Activated T-helper 1 cell treated with Interleukin-2 at 50 U/mL for 16 hours (primary cell): ENCODE measurements at places on chromosomes 1 and 21.

- DNase-seq = no peak
Measured at GRCh38 chr1:89285745-89286380, 13.2 kb upstream of the GBP5 start.

DNA sequence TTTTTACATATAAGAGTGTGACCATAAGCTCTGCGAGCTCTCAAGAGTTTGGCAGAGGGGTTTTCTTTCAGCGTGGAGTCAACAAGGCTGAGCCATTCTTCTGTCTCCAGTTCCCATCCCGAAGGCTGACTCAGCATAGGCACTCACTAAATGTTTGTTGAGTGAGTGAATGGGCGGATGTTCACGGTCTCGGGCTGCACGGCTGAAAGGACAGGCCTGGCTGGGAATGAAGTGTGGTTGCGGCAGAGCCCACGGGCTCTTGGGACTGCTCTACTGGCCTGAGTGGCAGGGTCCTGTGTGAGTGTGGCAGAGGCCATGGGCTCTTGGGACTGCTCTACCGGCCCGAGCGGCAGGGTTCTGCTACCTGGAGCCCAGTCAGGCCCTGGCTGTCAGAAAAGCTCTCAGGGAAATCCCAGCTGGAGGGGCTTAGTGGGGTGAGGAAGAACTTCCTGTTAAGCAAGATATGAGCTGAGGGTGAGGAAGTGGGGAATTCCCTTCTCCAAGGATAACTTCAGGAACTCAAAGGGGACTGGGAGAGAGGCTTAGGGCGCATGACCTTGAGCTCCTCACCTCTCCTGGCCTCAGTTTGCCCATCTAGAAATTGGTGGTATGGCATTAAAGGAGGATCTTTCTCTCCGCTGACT lies 56.6 kb upstream of the C1orf174 start:
- DNase-seq = no peak

DNA sequence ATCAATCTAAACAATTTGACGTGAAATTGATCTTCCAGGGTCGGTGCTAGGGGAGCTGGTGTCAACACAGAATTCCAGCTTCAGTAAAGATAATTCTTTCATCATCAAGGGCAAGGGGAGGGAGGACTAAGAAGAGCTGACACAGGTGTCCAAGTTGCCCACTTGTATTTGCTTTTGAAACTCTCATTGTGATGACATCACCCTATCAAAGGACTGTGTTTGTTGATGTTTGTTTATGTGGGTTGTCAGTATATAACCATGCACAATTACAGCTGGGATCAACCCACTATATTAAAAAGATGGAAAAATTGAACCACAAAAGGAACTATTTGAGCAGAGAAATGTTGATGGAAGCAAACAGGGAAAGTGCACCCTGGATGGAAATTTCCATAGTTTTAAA lies 48.8 kb downstream of the ZC3H11B start:
- DNase-seq = no peak

GRCh38 chr1:191085121-191085520 lies 607.5 kb upstream of the BRINP3 start:
- no peak for DNase-seq

- no peak for DNase-seq
Measured at GRCh38 chr1:201095581-201095980, 16.6 kb downstream of the CACNA1S start.

DNA sequence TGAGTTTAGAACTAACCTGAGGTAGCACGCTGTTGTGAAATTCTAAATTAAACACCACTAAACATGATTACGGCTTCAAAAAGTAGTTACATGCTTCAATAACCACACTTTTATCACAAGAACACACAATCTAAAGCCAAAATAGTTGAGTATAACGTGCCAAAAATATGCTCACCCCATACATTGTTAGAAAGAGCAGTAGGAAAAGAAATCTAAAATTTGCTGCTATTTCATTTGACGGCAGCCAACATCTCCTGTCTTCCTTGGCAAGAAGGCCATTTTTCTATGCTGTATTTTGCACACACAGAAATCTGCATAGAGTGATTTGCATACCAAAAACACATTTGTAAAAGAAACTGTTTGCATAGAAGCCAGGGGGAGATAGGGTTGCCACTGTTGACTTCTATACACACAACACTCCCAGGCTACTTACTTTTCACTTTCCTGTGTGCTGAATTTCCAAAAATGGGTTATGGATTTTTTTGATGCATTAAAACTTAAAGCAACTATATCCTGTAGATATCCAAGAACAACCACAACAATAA lies 42.9 kb upstream of the DMRTB1 start:
- DNase-seq = no peak

DNA sequence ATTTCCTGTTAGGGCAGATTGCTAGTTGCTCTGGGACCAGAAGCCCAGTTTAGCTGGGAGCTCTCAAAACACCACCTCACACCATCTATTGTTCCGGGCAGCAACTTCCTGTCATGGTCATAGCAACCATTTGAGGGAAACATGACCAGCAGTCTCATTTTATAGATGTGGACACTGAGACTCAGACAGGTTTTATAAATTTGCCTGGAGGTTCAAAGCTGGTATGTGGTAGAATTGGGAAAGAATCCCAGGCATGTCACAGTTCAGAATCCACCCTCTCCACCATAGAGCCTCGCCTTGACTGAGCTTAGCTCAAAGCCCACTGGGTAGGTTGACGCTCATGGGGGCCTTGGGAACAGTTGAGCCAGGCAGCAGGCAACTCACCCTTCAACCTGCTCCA lies 14.0 kb upstream of the TRIM67 start:
- no peak for DNase-seq

GRCh38 chr1:177848577-177848976 lies 121.3 kb downstream of the SEC16B start:
- no peak for DNase-seq

DNA sequence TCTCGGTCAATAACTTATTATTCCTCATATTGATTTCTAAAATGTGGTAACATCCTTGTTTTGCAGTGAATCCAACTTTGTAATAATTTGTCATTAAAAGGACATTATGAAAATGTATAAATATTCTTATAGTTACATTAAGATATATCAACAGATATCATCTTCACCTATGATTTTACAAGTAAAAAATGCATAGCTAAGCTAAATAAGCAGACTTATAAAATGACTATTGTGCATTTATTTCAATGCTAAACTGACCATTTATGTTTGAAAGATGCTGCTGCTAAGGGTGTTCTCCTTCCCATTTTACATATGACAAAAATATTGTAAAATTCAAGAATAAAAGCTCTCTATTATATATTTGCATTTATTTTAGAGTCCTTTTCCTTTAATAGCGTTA lies 7.8 kb downstream of the PROX1 start:
- no peak for DNase-seq

DNA sequence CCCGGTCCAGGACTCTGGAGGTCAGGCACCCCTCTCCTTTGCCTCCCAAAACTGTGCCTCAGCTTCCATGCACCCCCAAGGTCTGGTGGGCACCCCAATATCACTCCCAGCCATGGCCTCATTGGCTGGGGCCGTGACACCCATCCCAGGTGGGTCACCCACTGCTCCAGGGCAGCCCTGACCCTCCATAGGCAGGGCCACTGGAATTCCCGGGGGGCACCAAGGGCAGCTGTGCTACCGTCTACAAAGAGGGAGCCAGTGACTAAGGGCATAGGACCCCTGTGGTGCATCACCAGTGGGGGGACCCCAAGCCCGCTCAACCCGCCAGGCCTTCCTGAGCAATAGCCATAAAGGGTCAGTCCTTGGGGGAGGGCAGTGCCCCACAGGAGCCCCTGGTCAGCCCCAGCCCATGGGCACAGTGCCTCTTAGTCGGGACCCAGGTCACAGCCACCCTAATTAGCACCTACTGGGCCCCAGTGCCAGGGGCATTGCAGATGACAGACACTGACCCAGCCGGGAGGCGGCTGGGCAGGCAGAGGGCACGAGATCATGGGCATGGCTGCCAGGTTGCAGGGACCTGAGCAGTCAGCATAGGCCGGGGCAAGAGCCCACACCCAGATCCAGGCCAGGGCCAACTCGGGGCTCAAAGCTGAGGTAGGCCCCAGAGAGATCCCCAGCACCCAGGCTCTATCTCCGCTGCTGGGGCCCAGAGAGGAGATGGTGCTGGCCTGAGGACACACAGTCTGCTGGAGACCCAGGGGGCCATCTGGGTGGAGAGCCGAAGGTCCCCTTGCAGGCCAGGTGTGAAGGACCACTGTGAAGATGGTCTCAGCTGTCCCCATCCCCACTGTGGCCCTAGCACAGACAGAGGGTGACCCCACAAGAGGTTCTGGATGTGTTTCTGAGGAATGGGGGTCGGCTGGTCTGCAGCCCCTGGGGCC lies 19.0 kb upstream of the ARF1 start:
- no peak for DNase-seq

DNA sequence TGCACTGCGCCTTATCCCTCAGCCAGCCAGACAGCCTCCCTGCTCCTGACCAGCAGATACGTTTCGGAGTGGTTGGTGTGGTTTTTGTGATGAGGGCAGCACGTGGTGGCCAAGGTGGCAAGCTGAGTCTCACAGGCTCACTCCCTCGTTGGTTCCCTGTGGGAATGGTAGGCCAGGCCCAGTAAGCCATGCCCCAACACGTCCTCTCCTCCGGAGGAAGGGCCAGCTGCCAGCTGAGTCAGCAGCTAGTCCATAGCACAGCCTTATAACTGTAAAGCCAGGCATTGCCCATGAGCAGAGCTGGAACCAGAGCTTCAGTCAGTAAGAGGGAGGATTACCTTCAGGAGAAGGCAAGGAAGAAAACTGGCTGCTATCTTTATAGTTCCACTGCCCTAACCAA lies 29.5 kb downstream of the SZRD1 start:
- no peak for DNase-seq

DNA sequence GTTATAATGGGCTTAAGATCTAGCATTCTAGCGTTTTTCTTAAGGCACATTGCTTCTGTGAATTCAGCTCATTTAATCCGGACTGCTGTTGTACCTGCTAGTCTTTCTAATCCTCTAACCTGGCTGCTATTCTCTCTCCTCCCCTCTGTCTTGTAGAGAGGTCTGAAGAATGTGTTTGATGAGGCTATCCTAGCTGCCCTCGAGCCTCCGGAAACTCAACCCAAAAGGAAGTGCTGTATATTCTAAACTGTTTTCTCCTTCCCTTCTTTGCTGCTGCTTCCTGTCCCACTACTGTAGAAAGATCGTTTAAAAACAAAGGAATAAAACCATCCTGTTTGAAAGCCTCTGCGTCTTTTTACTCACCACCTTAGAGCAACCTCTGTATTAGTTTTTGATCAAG lies 37.3 kb downstream of the CDC42 start:
- no peak for DNase-seq

- DNase-seq = no peak
Measured at GRCh38 chr1:96708482-96708881, 13.1 kb upstream of the PTBP2 start.

GRCh38 chr1:94863919-94864318 lies 43.8 kb downstream of the SLC44A3 start:
- DNase-seq = no peak

GRCh38 chr1:116471241-116471640 lies 98.2 kb downstream of the ATP1A1 start:
- no peak for DNase-seq

DNA sequence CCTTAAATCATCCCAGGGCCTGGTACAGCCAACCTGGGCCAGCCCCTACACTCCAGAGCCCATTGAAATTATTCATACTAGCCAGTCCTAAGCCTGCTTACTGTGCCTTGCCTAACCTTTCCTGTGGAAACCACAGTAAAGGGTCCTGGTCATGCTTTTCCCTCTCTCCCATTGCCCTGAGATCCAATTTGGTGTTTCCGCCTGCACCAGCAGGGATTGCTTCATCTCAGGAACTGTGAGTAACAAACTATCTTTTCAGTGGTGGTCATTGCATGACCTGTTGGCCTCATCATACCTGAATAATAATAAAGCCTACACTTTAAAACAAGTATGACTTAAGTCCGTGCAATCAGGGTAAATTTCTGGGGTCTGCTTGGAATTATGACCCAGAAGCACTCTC lies 18.7 kb upstream of the GALNT2 start:
- DNase-seq = no peak

DNA sequence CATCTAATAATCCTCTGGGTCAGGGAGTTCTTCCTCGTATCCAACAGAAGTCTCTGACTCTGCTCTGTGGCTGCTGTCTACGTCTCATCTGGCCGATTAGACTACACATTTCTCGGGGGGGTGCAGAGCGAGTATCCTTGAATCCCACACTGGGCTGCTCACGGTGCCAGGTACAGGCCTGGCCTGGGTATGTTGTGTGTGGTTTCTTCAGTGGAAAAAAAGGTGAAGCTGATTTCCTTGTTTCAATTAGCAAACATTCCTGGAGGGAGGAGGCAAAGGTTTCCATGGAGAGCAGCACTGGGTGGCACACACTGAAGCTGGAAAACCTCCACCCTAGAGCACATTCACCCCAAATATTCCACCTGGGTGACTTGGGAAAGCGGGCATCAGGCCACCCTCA lies 2.0 kb upstream of the RAB7B start:
- DNase-seq = no peak

DNA sequence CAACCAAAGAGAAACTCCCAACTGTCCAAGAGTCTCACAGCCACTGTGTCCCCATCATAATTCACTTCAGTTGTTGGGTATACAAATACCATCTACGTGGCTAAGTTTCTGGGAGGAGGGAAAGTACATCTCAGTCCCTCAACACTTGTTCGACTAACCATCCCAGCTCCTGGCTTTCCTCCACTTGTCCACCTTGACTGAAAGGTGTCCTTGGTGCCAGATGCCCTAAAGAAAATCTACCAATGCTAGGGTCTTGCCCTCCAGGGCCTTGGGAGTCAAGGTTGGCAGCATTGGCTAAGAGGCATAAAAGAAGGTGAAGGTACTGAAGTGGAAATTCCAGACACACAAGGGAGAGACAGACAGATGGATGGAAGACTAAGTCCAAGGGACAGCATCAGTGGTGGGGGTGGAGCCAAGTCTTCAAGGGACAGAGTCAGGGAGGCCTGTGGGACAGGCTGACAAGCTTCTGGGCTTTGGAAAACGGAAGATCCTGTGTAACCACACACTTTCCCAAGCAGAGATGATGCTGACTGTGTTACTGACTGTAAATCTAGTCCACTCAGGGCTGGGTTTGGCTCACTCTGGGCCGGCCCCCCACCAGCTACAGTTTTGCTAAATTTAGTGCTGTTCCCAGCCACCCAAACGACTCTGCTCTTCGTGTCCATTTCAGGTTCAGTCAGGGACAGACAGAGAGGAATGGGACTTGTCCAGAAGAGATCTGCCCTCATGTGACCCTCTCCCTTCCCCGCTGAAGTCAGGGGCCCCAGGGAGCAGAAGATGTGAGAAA lies 60.1 kb downstream of the CD34 start:
- DNase-seq = no peak

DNA sequence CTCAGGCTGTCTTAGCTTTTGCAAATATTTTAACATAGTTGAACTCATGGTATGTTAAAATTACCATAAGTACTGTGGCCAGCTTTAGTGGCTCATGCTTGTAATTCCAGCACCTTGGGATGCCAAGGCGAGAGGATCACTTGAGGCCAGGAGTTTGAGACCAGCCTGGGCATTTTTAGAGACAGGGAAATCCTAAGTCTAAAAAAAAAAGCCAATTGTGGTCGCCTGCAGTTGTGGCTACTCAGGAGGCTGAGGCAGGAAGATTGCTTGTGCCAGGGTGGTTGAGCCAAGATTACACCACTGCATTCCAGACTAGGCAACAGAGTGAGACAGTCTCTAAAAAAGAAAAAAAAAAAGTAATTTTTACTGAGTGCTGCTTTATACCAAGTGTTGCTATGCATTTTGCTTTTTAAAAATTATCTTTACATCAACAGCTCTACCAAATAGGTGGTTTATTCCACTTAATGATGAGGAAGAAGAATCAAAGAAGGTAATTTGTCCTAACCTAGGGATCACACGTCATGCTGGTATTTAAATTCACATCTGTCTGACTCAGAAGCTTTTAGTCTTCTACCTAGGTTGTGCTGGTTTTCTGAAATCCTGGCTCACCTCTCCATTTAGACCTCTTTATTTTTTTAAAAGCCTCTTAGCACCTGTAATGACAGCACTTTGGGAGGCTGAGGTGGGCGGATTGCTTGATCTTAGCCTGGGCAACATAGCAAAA lies 16.8 kb downstream of the PPP1R12B start:
- DNase-seq = no peak
